ENCODE measurements at places on chromosomes 3 and 15. TPM values are rescaled to one million over a fixed set of nuclear protein-coding genes. Genes with fewer than 3 reads are reported as not detected.

The BCL2A1 gene
- total RNA-seq, result 8.2 TPM

GRCh38 chr3:48367201-48367600, 4.8 kb upstream of the FBXW12 start:
- no peak for DNase-seq

DNA sequence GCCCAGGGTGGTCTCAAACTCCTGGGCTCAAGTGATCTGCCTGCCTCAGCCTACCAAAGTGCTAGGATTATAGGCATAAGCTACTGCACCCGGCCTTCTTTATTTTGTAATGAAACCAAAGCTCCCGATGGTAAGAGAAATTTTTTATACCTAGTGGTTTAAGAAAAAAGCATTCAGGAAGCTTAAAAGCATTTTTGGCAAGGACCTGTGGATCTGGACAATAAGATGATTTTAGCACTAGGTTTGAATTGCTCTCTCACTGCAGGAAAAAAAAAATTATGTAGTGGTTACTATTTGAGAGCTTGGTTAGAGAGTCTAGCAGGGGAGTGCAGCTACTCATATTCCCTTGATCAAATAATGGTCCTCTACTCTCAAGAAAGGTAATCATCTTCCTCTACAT, 64.9 kb upstream of the PIK3R4 start:
- no peak for DNase-seq

The GOLGA6D gene
- 0.30 TPM for total RNA-seq

The FBLN2 gene
- total RNA-seq, result 33.5 TPM

The ZBTB47 gene
- total RNA-seq, result 13.3 TPM

The DZIP1L gene
- total RNA-seq, result 23.9 TPM

DNA sequence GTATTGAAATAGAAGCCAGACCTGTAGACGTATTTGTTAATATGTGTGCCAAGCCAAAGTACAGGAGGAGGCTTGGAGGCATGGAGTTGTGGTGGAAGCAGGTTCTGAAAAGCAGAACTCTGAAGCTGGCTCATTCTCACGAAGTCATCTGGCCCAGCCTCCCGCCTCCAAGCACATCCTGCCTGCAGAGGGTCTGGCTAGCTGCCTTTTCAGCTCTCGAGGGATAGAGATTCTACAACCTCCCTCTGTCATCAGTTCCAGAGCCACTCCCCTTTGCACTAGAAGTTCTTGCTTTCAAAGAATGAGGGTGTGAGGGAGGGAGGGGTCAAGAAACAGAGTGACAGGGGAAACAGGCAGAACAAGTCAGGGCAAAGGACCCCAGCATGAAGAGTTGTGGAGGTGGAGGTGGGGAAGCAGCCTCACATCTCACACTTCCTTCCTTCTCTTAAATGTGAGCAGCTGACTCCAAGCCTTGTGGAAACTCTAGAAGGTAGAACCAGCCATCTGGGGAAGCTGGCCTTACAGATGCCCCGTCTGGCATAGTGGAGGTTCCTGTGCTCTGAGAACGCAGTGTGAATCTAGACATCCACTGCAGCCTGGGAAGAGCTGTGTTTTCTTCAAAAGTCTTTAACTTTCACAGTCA, 95.3 kb downstream of the SLC49A4 start:
- DNase-seq, result peak; percentile 96
